CD8-positive, alpha-beta memory T cell (primary cell): ENCODE measurements at places on chromosomes 13 and 19. TPM values are rescaled to one million over a fixed set of nuclear protein-coding genes. Genes with fewer than 3 reads are reported as not detected.
A peak's percentile ranks its signal among the peaks of the same experiment; 100 is the strongest.

The TPTE2 gene
- not detected for total RNA-seq

The IL11 gene
- 0.37 TPM for total RNA-seq

The ZNF667 gene
- 0.74 TPM for total RNA-seq

The NOTCH3 gene
- total RNA-seq = 0.04 TPM

The STARD13 gene
- 0.40 TPM for total RNA-seq

GRCh38 chr13:20359335-20359734 lies 127.2 kb upstream of the GJB6 start:
- DNase-seq = no peak
- no peaks in the 10 kb centered on the region for H3K4me1 ChIP-seq
- no peak overlapping the region for H3K27ac ChIP-seq
- no peak overlapping the region for H3K4me3 ChIP-seq
- no peaks in the 10 kb centered on the region for H3K27me3 ChIP-seq

DNA sequence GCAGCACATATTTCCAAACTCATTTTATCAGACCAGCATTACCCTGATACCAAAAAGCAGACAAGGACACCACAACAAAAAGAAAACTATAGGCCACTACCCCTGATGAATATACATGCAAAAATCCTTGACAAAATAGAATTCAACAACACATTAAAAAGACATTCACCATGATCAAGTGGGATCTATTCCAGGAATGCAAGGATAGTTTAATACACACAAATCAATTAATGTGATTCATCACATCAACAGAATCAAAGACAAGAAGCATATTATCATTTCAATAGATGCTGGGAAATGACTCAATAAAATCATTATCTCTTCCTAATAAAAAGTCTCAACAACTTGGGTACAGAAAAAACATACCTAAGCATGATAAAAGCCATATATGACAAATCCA lies 11.2 kb downstream of the ZNF347 start:
- H3K27me3 ChIP-seq = no peaks in the 10 kb centered on the region
- peaks cover 25% of the 10 kb centered on the region for H3K36me3 ChIP-seq
- no peaks in the 10 kb centered on the region for H3K4me1 ChIP-seq
- H3K4me3 ChIP-seq = no peak overlapping the region
- no peak overlapping the region for H3K27ac ChIP-seq

DNA sequence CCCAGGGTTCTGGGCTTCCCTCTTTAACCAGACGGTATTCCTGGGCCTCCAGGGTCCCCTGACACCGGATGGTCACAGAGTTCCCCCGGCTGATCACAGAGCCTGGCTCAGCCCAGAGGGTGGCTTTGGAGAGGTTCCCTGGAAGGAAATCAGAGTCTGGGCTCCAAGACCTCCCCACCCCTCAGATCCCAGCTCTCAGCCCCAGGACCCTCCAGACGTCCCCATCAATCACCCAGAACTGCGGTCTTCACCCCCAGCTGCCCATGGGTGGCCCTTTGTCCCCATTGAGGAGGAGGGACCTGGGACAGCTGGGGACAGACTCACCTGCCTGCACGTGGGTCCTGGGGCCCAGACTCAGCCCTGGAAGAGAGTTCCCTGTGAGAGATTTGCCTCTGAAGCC lies 955 bp downstream of the LILRA5 start:
- no peak for DNase-seq
- H3K4me1 ChIP-seq = no peaks in the 10 kb centered on the region
- no peak overlapping the region for H3K4me3 ChIP-seq
- H3K36me3 ChIP-seq = no peaks in the 10 kb centered on the region

- no peaks in the 10 kb centered on the region for H3K4me1 ChIP-seq
- no peak overlapping the region for H3K27ac ChIP-seq
- H3K36me3 ChIP-seq = no peaks in the 10 kb centered on the region
- no peaks in the 10 kb centered on the region for H3K27me3 ChIP-seq
Measured at GRCh38 chr13:102317593-102317992, 84.3 kb downstream of the FGF14 start.

DNA sequence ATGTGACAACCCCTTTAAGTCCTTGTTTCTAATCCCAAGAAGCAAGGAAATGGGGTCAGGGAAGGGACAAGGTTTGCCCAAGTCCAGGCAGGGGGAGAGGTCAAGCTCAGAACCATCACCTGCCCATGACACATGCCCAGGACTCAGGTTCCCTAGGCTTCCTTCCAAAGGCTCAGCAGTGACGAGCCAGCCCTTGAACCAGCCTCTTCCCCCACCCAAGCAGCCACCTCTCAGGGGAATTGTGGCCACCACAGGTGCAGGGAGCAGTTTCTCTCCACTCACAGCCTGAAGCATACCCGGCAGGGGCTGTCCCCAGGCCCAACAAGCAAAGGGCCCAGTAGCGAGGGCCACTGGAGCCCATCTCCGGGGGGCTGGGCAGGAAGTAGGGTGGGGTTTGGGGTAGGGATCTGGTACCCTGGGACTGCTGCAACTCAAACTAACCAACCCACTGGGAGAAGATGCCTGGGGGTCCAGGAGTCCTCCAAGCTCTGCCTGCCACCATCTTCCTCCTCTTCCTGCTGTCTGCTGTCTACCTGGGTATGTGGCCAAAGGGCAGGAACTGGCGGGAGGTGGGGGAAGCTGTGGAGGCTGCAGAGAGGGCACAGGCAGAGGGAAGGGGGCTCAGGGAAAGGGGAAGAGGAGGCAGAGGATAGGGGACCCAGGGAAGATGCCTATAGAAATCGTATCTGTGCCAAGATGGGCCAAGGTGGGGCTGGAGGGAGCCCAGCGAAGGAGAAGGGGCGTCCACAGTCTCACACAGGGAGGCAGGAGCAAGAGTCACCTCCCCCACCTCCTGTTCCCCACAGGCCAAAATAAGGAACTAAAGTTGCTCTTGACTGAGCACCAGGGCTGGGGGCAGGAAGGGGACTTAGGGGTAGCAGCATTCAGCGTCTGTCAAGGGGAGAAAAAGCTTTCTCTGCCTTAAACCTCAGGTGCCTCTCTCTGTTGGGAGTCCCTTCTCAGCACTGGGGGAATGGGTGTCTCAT lies at the start of gene CD79A:
Gene CD79A, plus strand, starts transcription at position 433 of the 986 bp plus-strand sequence. Its CDS starts 26 bp downstream, at position 459.
- no peaks in the 10 kb centered on the region for H3K27me3 ChIP-seq
- peak within 1 kb of the TSS; percentile 82 for H3K27ac ChIP-seq

GRCh38 chr13:113117335-113117872 lies 5.2 kb upstream of the F10 start:
- H3K4me3 ChIP-seq = no peak overlapping the region
- H3K27me3 ChIP-seq = no peaks in the 10 kb centered on the region
- H3K4me1 ChIP-seq = no peaks in the 10 kb centered on the region
- H3K27ac ChIP-seq = no peak overlapping the region

- H3K36me3 ChIP-seq = peaks cover 61% of the 10 kb centered on the region
- H3K4me1 ChIP-seq = peaks cover 67% of the 10 kb centered on the region
- H3K4me3 ChIP-seq = no peak overlapping the region
- no peaks in the 10 kb centered on the region for H3K27me3 ChIP-seq
- DNase-seq = peak; percentile 91
- H3K27ac ChIP-seq = no peak overlapping the region
Measured at GRCh38 chr19:1082165-1082927, 12.8 kb downstream of the POLR2E start.

DNA sequence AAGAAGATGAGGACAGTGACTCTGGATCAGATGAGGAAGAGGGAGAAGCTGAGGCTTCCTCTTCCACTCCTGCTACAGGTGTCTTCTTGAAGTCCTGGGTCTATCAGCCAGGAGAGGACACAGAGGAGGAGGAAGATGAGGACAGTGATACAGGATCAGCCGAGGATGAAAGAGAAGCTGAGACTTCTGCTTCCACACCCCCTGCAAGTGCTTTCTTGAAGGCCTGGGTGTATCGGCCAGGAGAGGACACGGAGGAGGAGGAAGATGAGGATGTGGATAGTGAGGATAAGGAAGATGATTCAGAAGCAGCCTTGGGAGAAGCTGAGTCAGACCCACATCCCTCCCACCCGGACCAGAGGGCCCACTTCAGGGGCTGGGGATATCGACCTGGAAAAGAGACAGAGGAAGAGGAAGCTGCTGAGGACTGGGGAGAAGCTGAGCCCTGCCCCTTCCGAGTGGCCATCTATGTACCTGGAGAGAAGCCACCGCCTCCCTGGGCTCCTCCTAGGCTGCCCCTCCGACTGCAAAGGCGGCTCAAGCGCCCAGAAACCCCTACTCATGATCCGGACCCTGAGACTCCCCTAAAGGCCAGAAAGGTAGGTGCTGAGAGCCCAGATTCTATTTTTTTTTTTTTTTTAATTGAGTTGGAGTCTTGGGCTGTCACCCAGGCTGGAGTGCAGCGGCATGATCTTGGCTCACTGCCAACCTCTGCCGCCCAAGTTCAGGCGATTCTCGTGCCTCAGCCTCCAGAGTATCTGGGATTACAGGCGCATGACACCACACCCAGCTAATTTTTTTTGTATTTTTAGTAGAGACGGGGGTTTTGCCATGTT lies 2.3 kb downstream of the PPP1R15A start:
- peaks cover 32% of the 10 kb centered on the region for H3K4me1 ChIP-seq
- H3K4me3 ChIP-seq = peak overlapping the region; percentile 27
- H3K27ac ChIP-seq = peak overlapping the region; percentile 100
- peaks cover 7% of the 10 kb centered on the region for H3K36me3 ChIP-seq
- peak; percentile 35 for DNase-seq

GRCh38 chr13:49292742-49293486 lies 45.2 kb downstream of the CDADC1 start:
- H3K4me1 ChIP-seq = no peaks in the 10 kb centered on the region
- no peaks in the 10 kb centered on the region for H3K36me3 ChIP-seq

DNA sequence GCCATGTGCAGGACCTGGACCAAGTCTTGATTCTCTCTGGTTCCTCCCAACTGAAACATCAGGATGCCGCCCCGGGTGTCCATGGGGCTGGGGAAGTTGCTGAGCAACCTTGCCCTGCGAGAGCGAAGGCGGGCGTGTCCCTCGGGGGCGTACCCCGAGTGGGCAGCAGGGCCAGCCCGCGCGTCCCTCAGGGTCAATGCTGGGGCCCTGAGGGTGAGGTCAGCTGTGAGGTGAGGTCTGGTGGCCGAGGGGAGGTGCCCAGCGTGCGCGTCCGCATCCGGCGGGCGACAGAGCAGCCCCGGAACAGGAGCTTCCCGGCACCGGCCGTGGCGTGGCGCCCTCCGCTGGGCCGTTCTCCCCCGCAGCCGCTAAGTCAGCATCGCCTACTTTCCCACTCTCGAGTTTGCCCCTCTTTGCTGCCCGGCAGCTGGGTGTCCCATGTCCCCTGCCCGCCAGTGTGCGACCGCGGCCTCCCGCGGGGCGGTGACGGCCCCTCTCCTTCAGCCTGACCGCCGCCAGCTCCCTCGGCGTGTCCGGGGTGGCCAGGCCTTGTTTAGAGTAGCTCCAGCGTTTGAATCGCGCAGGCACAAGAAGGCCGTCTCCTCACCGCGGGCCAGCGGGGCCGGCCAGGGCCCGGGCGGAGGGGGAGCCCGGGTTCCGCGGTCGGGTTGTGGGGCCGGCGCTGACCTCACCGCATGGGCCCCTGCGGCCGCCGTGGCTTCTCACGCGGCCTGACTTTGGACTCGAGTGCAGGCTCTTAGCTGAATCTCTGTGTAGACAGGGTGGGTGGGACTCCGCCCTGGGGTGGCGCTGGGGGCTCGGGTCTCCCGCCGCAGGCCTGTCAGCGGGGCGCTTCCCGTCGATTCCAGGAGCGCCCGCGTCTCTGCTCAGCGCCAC lies 33.0 kb downstream of the GJA3 start:
- H3K4me1 ChIP-seq = peaks cover 8% of the 10 kb centered on the region
- peaks cover 15% of the 10 kb centered on the region for H3K27me3 ChIP-seq
- H3K36me3 ChIP-seq = no peaks in the 10 kb centered on the region
- DNase-seq = peak; percentile 26

GRCh38 chr13:26425443-26426358 lies 131.8 kb upstream of the WASF3 start:
- DNase-seq = no peak
- no peaks in the 10 kb centered on the region for H3K27me3 ChIP-seq
- no peak overlapping the region for H3K27ac ChIP-seq
- H3K4me1 ChIP-seq = no peaks in the 10 kb centered on the region
- H3K36me3 ChIP-seq = no peaks in the 10 kb centered on the region

DNA sequence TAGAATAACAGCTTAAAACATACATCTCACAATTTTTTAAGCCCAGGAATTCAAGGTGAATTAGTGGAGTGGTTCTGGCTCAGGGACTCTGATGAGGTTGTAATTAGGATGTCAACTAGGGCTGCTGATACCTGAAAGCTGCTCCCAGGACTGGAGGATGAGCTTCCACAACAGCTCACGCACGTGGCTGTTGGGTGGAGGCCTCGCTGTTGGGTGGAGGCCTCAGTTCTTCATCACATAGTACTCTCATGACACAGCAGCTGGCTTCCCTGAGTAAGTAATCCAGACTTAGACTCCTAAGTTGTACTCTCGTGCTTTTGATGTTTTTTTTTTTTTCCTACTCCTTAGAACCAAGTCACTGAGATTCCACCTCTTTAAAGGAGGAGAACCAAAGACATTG lies 577.1 kb upstream of the PRR20A start:
- H3K27me3 ChIP-seq = no peaks in the 10 kb centered on the region
- no peak overlapping the region for H3K27ac ChIP-seq
- no peak overlapping the region for H3K4me3 ChIP-seq
- no peaks in the 10 kb centered on the region for H3K4me1 ChIP-seq
- no peaks in the 10 kb centered on the region for H3K36me3 ChIP-seq

GRCh38 chr13:76723551-76724232 lies 162.5 kb downstream of the KCTD12 start:
- H3K27ac ChIP-seq = no peak overlapping the region
- no peak overlapping the region for H3K4me3 ChIP-seq
- peaks cover 3% of the 10 kb centered on the region for H3K4me1 ChIP-seq
- H3K27me3 ChIP-seq = no peaks in the 10 kb centered on the region
- H3K36me3 ChIP-seq = no peaks in the 10 kb centered on the region

GRCh38 chr13:98026457-98026857 lies 73.0 kb downstream of the IPO5 start:
- no peak overlapping the region for H3K27ac ChIP-seq
- no peak overlapping the region for H3K4me3 ChIP-seq
- H3K36me3 ChIP-seq = no peaks in the 10 kb centered on the region

DNA sequence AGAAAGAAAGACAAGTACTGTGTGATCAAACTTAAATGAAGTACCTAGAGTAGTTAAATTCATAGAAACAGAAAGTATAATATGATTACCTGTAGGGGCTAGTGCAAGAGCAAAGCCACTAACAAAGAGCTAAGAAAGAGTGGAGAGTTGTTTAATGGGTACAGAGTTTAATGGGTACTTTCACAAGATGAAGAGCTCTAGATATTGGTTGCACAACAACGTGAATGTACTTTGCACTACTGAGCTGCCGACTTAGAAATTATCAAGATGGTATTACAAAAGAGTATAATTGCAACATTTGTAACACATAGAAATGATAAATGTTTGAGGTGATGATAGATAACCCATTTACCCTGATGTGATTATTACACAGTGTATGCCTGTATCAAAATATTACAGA lies 140.3 kb upstream of the GPC6 start:
- no peaks in the 10 kb centered on the region for H3K27me3 ChIP-seq
- no peak overlapping the region for H3K27ac ChIP-seq
- no peak overlapping the region for H3K4me3 ChIP-seq
- no peak for DNase-seq
- no peaks in the 10 kb centered on the region for H3K4me1 ChIP-seq

GRCh38 chr13:29733147-29733611 lies 117.2 kb downstream of the UBL3 start:
- H3K4me1 ChIP-seq = no peaks in the 10 kb centered on the region
- no peak for DNase-seq
- H3K4me3 ChIP-seq = no peak overlapping the region
- H3K36me3 ChIP-seq = no peaks in the 10 kb centered on the region

GRCh38 chr19:1261538-1261797 lies 7.7 kb upstream of the CIRBP start:
- peak overlapping the region; percentile 98 for H3K27ac ChIP-seq
- peaks cover 8% of the 10 kb centered on the region for H3K36me3 ChIP-seq
- H3K4me1 ChIP-seq = peaks cover 71% of the 10 kb centered on the region
- H3K4me3 ChIP-seq = peak overlapping the region; percentile 95
